Progenitor cell of endocrine pancreas (in vitro differentiated cells): ENCODE measurements at places on chromosomes 3 and 15.

GRCh38 chr3:13793451-13793850 is 86.4 kb downstream of the WNT7A start:
- H3K27ac ChIP-seq, result no peak overlapping the region
- H3K36me3 ChIP-seq, result no peaks in the 10 kb centered on the region
- no peaks in the 10 kb centered on the region for H3K4me1 ChIP-seq
- no peak for DNase-seq
- H3K27me3 ChIP-seq, result peaks cover 40% of the 10 kb centered on the region

GRCh38 chr3:43369404-43370292 is 83.3 kb downstream of the SNRK start:
- no peak for DNase-seq
- H3K27me3 ChIP-seq, result no peaks in the 10 kb centered on the region
- H3K27ac ChIP-seq, result no peak overlapping the region

DNA sequence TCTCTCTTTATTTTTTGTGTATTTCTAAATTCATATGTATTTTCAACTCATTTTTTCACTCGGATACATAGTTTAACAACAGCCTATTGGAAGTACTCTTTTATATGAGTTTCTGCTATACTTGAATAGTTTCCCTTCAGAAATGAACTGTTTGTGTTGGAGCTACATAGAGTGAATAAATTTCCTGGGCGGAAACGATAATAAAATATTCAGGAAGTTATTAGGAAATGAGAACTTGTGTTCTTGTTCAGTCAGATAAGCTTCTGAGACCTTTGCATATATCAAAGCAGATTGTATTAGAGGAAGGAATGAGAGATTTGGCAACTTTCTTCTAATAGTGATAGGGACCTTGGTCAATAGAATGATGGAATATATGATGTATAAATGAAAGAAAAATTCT is 27.3 kb downstream of the NEO1 start:
- H3K4me1 ChIP-seq, result peaks cover 26% of the 10 kb centered on the region
- no peak overlapping the region for H3K27ac ChIP-seq
- DNase-seq, result no peak

DNA sequence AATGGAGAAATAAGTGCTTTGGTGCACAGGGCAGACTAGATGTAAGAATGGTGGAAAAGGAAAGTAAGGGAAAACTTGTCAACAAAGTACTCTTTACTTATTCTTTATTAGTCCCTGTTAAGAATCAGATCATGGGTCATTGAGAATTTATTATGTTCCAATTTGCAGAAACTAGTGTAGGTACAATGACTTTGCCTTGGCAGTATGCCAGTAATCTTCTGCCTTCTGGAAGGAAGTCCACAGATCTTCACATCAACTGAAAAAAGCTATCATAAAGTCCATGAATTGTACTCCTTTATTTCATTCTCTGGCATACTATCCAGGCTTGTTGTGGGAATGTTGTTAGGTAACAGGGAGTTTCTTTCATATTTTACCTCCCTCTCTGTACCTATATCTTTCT is 88.2 kb upstream of the FLNB start:
- no peaks in the 10 kb centered on the region for H3K27me3 ChIP-seq
- H3K4me3 ChIP-seq, result no peak overlapping the region
- peaks cover 26% of the 10 kb centered on the region for H3K36me3 ChIP-seq
- H3K4me1 ChIP-seq, result no peaks in the 10 kb centered on the region
